ENCODE measurements at places on chromosomes 3 and 15.

DNA sequence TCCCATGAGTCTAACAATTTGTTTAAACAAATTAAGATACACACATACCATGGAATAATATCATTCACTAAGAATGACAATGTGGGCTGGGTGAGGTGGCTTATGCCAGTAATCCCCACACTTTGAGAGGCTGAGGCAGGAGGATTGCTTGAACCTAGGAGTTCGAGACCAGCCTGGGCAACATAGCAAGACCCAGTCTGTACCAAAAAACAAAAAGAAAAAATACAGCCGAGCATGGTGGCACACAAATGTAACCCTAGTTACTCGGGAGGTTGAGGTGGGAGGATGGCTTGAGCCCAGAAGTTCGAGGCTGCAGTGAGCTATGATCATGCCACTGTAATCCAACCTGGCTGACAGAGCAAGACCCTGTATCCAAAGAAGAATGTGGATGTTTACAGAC lies 4.0 kb upstream of the ZNF710 start:
- DNase-seq = no peak

DNA sequence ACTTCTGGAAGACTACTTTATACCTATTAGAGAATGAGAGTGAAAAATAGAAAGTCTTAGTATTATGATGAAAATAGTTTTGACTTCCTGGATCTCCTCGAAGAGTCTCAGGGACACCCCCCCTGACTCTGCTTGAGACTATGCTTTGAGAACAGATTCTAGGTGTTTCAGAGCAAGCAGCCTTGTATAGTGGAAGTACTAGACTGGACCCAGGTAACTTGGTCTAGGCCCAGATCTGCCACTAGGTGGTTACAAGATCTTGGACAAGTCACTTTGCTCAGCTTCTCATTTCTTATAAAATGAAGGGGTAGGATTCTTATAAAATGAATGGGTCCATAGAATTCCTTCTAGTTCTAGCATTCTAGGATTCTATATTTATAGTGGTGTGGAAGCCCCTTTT lies 9.1 kb downstream of the ABHD5 start:
- DNase-seq = no peak

- DNase-seq = no peak
Measured at GRCh38 chr3:74200952-74201351, 413.5 kb downstream of the CNTN3 start.

DNA sequence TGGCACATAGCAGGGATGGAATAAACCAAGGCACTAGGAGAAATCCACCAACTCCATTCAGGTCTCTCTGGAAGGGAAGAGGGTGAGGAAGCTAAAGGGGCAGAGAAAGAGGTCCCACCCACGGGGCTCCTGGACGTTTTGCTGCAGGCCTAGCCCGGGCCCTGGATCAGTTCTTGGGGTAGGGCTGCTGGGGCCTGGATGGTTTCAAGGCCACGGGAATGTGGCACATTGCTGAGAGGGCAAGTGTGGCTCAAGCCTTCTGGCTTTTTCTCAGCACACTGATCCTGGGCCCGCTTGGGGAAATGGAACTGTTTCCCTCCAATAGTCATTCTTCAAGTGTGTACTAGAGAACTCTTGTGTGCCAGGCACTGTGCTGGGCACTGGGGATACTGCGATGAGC lies 24.0 kb downstream of the EPHB3 start:
- no peak for DNase-seq

DNA sequence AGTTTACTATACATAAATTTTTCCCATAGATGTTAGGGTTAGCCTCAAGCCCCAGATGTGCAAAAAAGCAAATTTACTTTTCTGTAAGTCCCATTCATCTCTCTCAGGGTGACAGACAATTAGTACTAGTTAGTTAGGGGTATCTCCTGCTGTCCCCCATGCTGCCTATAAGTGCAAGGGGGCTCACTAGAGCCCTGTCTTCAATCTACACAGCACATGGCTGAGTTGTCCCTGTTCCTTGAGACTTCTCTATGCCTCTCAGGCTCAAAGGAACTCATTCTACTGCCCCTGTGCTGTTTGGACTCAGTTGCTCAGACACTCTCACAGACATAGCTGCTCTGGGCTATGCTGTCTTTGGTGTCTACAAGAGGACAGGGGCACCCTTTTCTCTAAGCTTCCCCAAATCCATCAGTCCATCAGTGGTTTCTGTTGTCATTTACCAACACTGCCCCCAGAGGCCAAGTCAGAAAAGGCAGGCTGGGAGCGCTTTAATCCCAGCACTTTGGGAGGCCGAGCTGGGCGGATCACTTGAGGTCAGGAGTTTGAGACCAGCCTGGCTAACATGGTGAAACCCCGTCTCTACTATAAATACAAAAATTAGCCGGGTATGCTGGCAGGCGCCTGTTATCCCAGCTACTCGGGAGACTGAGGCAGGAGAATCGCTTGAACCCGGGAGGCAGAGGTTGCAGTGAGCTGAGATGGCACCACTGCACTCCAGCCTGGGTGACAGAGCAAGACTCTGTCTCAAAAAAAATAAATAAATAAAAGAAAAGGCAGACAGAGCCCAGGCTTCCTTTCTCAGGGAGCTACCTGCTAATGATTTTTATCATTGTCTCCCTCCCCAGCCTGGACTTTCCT lies 31.4 kb upstream of the PRTG start:
- peak; percentile 12 for DNase-seq

- DNase-seq = no peak
Measured at GRCh38 chr3:184380627-184381260, 890 bp downstream of the CHRD start.

GRCh38 chr3:107496855-107497254 lies 25.9 kb upstream of the BBX start:
- DNase-seq = no peak

DNA sequence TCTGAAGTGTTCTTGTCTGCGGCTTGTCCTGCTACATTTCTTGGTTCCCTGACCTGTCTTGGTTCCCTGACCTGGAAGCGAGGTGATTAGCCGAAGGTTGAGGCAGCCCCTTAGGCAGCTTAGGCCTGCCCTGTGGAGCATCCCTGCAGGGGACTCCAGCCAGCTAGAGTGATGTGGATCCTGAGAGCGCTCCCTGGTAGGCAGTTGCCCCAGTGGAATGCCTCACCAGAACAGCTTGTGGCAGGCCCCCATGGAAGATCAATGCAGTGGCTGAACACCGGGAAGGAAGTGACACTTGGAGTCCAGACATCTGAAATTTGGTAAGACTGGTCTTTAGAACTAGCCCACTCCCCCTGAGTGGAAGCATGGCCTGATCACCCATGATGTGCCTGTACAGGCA lies 5.5 kb upstream of the ROBO1 start:
- DNase-seq = no peak

DNA sequence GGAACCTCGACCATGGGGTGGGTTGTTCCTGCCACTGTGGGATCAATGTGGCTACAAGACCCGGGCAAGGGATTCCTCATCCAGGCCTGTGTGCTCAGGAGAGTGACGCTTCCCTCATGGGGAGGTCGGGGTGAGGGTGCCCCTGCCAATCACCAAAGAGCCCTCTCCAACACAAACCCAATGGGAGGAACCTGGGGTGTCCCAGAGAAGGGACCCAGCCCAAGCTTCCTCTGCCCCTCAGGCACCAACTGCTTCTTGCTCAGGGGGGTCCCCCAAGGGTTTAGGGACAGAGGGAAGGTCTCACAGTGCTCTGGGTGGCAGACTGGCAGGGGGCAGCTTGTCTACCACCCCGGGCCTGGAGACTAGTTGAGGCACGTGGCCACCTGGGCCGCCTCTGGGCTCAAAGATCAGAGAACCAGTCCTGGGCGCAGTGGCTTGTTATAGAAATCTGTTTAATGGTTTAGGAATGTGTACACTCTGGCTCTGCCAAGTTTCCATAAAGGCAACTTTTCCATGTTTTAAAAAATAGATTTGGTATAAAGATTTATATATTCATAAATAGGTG lies 26.6 kb downstream of the GP9 start:
- DNase-seq = no peak

DNA sequence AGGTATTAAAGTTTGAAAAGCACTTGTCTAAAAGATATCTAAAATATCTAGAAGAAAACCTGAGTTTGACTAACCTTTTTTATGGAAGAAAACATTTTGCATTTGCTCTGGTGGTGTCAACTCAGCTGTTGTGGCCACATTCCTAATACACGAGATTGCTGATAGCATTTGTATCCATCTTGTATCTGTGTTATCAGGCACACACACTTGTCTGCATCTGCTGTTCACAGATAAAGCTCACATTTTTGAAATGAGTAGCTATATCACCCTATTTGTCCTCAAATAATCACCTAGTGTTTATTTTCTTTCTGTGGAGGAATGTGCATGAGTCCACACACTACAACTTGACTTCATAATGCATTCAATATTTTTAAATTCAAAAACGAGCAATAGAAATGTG lies 632.3 kb upstream of the NR2F2 start:
- no peak for DNase-seq

DNA sequence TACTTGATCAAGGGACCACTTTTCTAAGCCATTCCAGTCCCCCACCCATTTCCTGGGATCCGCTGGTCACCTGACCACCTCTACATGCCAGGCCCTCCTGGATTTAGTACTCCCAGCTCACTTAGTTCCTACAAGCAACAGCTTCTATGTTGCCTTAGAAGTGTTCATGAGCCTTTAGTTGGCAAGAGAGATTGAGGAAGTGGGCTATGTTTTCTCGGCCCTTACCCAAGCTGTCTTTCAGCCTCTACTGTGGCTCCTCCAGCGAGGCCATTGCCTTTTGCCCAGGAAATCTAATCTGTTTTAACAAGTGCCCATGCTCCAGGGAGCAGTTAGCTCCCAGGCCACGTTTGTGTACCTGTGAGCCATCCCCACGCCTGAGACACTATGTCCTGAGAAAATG lies 4.5 kb upstream of the PRKAR2A start:
- no peak for DNase-seq

DNA sequence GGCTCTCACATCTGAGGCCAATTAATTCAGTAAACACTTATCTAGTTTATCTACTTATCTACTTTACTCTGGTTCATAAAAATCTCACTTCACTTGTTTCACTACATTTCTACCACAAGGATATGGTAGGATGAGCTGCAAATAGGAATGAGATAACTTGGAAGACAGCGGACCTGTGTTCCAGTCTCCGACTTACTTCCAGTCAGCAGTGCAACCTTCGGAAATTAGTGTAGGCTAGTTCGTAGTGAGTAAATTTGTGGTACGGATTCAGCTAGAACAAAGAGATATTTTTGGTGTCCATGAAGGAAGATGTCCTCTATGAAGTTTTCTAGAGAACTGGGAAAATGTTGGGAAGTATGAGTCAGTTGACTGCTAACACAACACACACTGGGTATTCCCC lies 66.3 kb downstream of the TPRG1 start:
- DNase-seq = no peak

DNA sequence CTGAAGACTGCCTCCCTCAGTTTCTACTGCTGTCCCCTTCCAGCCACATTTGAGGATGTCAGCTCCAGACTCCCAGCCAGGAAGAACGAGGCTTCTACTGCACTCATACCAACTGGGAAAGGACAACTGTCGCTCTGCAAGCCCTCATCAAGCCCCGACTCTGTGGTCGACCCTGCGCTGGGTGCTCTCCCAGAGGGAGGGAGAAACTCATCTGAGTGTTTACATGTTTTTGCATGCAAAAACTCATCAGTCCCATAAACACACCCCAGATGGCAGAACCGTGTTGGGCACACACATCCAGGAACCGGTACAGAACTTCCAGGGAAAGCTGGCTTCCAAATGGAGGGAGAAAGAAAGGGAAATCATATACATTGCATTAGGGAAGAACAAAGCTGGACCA lies 43.5 kb downstream of the ADAMTS17 start:
- no peak for DNase-seq
